ENCODE measurements at places on chromosomes 2 and 18.

DNA sequence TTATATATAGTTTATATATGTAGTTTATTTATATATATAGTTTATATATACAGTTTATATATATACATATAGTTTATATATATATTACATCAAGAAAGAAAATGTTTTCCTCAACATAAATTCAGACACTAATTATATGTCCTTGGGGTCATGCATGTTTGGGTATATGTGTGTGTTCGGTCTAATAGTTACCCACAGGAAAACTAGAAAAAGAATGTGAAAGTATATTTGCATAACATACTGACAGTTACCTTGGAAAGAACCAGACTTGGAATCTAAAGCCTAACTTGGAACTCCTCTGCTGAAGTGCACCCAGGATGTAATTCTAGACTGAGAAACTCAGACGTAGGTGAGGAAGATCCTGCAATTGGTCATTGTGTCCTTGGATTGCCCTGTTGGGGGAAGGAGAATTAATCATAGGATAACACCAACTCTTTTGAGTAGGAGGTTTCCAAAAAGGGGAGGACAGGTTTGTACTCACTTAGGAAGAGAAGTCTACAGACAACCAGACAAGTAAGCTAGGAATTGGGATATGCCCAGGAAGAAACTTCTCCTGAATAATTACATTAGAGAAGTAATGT, 8.9 kb upstream of the SLC25A12 start:
- DNase-seq: no peak

- DNase-seq: no peak
Observed at GRCh38 chr2:48414196-48414595, 115.8 kb upstream of the STON1 start.

DNA sequence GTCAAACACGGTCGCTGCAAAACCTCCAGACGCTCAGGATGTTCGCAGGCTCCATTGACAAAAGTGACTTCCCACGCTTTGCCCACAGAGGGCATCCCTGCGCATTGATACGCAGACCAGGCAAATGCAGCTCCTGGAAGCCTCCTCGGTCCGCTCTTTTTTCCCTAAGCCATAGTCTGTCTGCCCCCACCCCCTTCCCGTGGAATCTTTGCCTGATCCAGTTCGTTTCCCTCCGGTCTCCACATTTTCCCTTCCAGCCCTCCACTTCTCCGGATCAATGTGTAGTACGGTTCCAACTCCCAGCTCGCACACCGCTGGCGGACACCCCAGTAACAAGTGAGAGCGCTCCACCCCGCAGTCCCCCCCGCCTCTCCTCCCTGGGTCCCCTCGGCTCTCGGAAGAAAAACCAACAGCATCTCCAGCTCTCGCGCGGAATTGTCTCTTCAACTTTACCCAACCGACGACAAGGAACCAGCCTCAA, at the start of gene DCC:
Gene DCC, plus strand, starts transcription at position 307 of the 481 bp plus-strand sequence. CDS start 591 bp downstream, outside the sequence.
- no peak for DNase-seq

- DNase-seq: no peak
Observed at GRCh38 chr2:24083567-24084385, 858 bp downstream of the TP53I3 start.

DNA sequence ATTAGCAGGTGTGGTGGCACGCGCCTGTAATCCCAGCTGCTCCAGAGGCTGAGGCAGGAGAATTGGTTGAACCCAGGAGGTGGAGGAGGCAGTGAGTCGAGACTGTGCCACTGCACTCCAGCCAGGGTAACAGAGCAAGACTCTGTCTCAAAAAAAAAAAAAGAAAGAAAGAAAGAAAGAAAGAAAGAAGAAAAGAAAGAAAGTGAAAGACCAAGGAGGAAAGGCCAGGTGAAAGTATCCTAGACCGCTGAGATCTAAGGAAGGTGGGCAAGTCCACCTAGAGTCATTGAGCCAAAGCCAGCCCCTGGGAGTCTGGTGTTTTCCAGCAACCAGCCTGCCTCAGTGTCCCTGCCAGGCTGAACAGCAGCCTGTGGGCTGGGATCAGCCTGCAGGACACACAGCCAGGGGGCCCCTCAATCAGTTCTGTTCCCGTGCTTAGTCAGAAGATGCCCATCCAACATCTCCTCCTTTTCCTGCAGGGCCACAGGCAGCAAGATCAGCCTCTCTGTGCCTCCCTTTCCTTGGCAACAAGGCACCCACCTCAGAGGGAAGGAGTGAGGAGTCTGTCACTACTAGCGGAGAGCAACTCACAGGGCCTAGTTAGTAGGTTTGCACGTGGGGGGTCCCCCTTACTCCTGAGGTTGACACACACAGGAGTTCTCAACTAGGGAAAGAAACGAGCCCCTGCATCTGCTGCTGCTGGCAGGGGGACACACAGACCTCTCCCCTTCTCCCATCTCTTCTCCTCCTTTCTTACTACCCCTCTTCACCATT, 64.1 kb downstream of the SMAD7 start:
- DNase-seq: no peak

DNA sequence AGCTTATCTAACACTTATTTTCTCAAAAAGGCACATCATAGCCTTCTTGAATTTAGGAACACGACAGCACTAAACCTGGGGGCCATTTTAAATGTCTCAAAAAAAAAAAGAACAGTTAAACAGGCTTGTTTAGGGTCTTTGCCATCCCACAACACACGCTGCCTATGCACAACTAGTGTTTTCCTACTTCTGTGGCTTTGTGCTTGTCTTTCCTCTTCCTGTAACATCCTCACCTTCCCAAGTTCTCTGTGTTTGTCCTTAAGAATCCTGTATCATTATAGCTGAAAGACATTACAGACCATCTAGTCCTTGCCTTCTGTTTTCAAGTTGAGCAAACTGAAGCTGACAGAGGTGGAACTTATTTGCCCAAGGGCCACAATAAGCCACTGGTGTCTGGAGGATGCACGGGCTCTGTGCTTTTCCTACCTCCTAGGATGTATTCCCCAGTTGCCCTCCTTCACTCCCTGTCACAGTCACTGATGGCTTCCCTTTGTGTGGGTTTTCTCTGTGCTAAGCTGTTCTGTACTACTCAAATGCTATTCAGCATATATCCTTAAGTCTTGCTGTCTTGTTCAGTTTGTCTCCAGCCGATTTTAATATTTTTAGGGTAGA, 22.6 kb downstream of the SNRPD1 start:
- DNase-seq: no peak

DNA sequence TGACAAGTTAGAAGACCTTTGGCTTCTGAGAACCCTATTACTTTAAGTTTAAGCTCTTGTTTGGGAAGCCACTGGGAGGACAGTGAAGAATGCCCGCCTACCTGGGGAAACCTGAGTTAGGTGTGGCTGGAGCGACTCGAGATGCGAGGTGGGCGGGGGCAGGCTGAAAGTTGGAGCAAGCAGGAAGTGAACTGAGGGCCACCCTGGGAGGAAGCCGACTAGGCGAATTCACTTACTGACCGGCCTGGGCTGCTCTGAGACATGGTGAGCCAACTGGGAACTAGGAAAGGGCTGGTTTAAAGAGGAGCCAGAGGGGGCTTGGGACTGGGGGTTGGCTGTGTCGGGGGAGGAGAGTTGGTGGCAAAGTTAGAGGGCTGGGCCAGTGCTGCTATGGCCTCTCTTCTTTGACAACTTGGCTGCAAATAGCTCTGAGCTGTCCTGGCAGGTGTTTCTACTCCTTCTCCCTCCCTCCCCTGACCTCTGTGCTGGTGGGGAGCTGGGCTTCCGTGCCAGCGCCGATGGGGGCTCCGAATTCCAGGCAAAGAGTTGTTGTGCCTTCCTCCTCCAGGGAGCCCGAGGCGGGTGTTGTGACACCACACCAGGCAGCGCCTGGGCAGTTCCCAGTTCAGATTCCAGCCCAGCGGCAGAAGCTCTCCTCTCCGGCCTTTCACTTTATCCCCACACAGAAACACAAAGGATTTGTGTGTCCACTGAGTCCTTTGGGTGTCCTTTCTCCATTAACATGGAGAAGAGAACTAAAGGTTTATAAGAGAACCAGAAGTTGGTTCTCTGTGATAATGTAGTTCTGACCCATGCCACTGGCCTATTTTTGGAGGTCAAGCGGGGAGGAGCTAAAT, at the start of gene VAMP8:
Gene VAMP8, plus strand, starts transcription at position 201 of the 857 bp plus-strand sequence. Its CDS starts 61 bp downstream, at position 262.
- peak; percentile 56 for DNase-seq

DNA sequence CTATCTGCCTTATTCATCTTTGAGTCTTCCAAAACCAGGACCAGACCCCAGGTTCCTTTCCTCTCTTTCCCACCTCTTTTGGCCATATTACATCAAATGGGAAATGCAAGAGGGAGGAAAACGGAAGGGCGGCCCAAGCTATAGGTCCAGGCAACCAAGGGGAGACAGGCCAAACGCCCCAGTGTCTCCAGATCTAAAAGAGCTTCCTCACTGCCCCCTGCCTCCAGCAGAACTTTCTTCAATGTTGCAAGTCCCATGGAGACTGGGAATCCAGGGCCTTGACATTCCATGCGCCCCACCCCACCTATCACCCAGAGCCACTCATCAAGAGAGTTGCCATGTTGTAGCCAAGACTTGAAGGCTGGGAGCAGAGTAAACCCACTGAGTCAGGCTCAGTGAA, 15.4 kb downstream of the TNS1 start:
- no peak for DNase-seq

DNA sequence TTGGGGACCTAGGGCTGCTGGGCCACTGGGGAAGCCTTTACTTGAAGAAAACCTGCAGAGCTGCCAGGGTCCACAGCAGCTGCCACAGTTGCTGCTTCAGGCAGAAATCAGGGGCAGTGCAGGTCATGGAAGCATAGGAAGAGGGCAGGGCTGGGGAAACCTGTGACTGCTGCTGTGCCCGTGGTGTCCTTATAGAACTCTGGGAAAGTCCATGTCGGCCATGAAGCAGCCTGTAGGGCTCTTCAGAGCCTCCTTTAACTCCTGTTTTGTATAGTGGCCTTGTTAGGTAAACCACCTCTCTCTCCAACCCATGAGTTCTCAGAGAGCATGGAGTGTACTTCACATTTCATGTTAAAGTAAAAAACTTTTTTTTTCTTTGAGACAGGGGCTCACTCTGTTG, 62.1 kb downstream of the SMAD4 start:
- DNase-seq: no peak

DNA sequence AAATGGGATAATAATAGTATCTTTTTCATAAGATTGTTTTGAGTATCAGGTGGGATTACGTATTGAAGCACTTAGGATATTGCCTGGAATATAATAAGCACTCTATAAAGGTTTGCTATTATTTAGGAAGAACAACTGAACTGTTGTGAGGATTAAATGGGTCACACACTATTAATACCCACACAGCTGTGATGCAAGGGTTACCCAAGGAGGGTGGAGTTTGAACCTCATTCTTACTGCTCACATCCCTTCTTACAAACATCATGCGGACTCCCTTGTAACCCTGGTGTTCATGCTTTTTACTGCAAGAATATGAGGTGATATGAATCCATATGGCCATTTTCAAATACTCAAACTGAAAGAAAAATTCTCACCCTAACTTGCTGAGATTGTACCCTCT, 113.5 kb downstream of the KCTD1 start:
- no peak for DNase-seq

DNA sequence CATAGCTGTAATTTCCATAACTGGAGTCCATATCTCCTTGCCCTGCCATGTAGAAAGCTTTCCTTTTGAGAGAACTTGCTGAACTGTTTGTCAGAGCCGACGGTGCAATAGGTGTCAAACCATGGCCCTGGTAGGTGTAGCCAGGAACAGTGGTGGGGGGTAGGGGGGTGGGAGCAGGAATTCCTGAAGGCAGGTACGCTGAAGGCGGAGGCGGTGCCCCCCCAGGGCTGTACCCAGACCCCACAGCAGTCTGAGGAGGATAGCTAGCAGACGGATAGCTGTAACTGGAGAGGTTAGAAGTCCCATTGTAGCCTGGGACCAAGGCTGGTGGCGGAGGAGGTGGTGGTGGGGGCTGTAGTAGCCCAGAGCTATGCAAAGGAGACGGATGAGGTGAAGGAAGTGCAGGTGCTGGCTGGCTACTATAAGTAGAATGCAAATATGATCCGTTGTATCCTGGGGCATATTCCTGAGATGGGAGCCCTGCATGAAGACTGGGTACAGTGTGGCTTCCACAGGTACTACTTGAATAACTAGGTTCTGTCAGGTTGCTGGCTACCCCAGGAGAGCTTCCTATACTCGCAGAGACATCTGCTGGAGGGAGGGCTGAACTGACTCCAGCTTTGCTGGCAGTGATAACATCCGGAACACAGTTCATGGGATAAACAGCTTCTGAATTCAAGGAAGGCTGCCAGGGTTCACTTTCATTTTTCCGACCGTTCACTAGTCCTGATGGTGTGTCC, 124.8 kb downstream of the FIGN start:
- no peak for DNase-seq

DNA sequence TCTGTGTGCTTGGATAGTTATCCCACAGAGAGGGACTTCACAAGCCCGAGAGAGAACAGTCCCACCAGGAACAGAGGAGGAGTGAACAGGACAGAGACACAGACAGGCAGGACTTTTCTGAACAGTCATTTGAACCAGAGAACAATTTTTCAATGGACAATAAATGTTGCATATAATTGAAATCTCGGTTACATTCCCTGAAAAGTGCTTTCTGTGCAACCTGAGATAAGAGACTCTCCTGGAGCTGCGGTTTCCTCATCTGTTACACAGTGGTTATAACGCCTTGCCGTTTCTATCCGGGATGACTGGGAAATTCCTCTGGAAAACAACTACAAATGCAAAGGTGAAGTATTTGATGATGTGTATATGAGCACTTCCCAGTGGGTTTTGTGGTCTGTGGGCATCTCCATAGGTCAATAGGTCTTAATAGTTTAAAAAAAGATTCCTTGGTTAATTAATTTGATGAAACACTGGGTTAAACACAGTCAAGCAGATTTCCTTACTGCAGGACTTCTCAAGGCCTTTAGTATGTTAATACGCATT, 87.2 kb upstream of the HPCAL1 start:
- DNase-seq: no peak

DNA sequence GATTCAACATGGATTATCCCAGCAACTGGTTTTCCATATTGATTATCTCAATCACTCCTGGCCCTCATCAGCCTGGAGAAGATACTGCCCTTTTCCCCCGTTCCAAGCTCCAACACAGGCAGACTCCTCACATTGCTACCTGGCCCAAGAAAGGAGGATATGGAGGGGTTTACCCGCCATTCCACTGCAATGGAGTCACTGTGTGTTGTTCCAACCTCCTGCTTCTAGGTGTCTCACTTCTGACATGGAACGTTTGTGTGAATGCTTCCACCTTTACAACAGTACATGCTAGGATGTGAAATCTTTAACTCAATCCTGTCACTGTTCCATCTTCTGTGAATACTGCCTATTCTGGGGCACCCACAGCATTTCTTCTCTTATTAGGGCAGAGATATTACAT, 36.7 kb downstream of the RMP24 start:
- DNase-seq: no peak

DNA sequence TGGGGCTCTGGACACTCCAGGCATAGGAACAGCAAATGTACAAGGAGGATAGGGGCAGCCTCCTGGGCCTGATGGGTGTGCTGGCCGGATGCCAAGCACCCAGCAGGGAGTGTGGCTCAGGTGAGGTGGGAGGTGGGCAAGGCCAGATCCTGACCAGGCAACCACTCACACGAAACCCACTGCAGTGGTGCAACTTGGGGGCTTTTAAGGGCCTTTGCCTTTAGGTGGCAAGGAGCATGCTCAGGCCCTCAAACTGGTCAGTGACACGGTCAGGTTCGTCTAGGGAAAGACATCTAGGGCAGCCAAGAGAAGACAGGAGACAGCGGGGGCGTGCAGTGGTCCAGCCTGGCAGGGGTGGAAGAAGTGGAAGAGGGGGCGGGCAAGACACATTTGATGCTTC, 18.4 kb upstream of the TEX51 start:
- DNase-seq: no peak

Measured in central memory CD4-positive, alpha-beta T cell (primary cell).